ENCODE measurements at places on chromosomes 1 and 21.

DNA sequence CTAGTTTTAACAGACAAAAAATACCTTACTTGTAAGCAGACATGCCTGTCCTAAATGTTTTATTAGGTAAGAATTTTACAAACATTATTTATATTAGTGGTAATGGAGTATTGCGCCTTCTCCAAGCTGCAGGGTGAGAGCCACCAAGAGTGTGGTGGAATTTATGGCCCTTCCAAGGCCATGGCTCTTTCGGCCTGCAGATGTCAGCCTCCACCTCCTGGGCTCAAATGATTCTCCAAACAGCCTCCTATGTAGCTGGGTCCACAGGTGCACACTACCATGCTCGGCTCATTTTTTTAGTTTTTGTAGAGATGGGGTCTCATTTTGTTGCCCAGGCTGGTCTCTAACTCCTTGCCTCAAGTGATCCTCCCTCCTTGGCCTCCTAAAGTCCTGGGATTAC, 56.3 kb downstream of the ITGB3BP start:
- no peak for DNase-seq

DNA sequence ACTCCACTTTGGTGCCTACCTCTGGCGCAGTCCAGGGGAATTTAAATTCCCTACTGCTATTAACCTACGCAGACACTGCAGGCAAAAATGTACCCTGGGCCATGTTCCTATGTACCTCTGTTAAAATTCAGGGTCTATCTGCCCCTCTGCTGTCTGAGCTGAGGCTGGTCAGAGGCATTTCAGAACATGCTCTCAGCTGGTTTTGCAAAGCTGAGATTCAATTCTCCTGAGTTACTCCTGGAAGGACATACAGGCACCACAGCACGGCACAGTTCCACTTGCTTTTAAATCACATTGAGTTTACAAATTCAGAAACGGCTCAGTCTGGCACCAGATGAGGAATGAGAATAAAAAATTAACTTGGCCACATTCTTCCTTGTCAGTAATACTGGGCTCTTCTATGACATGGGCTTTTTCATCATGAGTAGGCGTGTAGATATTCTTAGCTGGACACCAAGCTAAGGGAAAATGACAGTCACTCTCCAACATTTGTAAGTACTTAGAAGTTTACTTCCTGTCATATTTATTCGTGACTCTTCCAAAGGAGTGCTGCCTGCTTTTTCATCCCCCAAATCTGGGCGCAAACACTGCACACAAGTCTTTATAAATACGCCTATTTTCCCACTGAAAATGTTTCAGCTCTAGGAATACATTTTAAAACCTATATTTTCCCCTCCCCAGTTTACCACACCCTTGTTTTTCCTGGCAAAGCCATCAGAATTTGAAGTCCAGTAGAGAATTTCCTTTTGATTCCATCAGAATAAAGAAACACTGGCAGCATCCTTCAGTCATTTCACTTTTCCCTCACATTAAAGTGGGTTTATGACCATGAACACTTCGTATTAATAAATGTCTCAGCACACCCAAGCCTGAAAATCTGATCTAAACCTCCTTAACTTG, 1.9 kb downstream of the C1orf198 start:
- no peak for DNase-seq

DNA sequence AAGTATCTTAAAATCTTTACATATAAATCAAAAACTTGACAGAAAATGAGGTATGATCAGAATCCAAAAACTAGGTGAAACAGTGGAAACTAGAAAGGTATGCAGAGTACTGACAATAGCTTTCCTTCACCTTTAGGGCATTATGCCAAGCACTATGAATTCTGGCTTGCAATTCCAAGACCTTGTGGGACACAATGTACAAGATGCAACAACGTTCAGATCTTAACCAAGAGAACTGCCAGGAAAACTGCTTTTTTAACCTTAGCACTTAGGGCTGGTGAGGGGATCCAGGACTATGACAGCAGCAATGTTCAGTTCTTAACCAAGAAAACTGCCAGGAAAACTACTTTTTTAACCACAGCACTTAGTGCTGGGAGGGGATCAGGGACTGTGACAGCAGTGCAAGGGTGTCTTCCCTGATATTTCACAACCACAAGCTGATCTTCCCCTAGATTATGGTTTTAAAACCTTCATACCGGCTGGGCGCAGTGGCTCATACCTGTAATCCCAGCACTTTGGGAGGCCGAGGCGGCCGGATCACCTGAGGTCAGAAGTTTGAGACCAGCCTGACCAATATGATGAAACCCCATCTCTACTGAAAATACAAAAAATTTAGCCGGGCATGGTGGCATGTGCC, 22.3 kb downstream of the FOXJ3 start:
- no peak for DNase-seq

DNA sequence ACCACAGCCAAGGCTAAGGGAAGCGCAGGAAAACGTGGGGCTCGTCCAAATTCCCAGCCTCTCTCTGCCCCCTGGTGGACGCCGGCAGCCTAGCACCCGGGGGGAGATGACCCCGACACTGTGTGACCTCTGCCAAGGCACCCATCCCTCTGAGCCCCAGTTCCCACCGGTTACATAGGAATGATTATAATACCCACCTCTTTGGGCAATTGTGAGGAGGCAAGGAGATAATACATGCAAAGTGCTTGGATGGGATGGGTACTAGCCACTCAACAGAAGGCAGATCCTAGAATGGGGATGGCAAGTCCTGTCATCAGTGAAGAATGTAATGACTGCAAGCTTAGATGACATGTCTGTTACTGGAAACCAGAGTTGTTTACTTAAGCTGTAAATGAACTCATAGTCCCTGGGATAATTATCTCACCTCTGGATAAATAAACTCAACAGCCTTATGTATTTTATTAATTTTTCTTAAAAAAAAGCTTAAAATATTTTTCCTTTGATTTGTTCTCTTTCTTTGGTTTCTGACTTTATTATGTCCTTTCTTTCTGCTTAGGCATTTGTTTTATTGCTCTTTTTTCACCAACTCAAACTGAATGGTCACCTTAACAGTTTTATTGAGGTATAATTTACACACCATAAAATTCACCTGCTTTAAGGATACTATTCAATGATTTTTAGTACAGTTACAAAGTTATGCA, 11.3 kb upstream of the BMP8B start:
- no peak for DNase-seq

DNA sequence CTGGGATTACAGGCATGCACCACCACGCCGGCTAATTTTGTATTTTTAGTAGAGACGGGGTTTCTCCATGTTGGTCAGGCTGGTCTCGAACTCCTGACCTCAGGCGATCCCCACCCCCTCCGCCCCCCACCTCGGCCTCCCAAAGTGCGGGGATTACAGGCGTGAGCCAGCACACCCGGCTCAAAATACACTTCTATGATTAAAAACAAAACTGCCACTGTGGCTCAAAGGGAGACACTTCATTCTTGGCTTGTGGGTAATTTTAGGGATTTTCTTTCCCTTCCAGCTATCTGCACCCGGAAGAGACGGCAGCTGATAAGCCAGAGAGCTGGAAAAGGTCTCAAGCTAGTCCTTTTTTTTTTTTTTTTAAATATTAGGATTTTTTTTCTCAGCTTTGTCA, 24.5 kb downstream of the TMPRSS2 start:
- DNase-seq = no peak

GRCh38 chr1:222786121-222786520, 28.7 kb upstream of the DISP1 start:
- DNase-seq = no peak

GRCh38 chr1:115677182-115677555, 35.4 kb downstream of the VANGL1 start:
- DNase-seq = no peak

GRCh38 chr1:198636391-198636790, 2.4 kb upstream of the PTPRC start:
- no peak for DNase-seq

GRCh38 chr1:182484531-182485257, 34.7 kb downstream of the RGSL1 start:
- DNase-seq = no peak

DNA sequence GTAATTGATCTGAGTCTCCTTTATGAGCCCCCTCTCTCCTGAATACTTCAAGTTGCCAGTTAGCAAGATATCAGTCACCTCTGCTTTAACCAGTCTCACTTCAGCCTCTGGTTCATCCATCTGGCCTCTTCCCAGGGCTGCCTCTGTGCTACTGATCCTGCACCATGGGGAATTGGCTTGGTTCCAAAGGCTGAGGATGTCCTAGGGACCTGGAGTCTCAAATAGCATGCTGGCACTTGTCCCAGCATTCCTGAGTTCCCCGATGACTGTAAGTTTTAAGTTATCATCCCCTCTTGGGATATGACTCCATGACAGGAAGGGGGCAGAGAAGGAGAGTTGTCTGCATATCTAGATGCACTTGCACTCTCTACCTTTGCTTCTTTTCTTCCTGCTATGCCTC, 252.0 kb downstream of the PTBP2 start:
- DNase-seq = no peak

DNA sequence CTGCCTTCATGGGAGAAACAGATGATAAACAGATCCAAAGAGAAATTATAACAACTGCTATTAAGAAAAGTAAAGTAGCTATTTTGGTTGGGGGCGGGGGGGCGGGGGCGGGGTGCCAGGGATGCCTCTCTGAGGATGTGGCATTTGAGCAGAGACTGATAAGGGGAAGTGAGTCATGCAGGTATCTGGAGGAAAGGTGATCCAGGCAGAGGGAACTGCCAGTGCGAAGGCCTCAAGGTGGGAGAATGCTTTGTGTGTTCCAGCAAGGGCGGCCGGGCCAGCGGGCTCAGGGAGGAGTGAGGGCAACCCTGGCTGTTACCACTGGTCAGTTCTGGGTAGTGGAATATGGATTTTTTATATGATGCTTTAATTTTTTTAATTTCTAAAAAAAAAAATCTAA, 7.0 kb upstream of the TNFRSF1B start:
- DNase-seq = no peak

DNA sequence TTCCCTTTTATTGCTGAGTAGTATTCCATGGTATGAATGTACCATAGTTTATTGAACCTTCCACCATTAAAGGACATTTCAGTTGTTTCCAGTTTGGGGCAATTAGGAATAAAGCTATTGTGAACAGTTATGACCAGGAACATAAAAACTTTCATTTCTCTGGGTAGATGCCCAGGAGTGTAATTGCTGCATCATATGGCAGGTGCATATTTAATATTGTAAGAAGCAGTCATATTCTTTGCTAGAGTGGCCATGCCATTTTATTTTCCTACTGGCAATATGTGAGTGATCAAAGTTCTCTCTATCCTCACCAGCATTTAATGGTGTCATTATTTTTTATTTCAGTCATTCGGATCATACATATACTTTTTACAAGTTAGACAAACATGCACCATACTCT, 23.9 kb upstream of the H3-3A start:
- no peak for DNase-seq

DNA sequence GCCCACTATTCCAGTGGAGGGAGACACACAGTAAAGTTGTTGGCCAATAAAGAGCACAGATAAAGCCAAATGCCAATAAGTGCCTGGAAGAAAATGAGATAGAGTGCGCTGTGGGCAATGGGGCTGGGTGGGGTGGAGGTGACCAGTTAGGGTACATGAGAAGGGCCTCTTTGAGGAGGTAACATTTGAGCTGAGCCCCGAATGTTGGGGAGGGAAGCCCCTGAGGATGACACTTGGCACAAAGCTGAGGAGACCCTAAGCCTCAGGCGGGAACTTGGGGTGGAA, 979 bp downstream of the S100A9 start:
- no peak for DNase-seq

GRCh38 chr1:244918421-244919319, 54.3 kb upstream of the HNRNPU start:
- DNase-seq = no peak

DNA sequence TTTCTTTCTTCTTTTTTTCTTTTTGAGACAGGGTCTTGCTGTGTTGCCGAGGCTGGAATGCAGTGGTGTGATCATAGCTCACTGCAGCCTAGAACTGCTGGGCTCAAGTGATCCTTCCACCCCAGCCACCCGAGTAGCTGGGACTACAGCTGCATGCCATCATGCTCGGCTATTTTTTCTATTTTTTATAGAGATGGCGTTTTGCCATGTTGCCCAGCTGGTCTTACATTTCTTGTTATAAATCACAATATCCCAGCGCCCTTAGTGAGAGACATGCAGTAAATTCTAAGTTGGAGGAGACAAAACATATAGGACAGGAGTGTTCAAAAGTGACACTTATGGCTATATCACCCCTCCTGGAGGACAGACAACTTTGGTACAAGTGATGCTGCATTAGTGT, 31.3 kb upstream of the ACTN2 start:
- no peak for DNase-seq

GRCh38 chr1:181180407-181181031, 92.0 kb downstream of the IER5 start:
- DNase-seq = no peak

DNA sequence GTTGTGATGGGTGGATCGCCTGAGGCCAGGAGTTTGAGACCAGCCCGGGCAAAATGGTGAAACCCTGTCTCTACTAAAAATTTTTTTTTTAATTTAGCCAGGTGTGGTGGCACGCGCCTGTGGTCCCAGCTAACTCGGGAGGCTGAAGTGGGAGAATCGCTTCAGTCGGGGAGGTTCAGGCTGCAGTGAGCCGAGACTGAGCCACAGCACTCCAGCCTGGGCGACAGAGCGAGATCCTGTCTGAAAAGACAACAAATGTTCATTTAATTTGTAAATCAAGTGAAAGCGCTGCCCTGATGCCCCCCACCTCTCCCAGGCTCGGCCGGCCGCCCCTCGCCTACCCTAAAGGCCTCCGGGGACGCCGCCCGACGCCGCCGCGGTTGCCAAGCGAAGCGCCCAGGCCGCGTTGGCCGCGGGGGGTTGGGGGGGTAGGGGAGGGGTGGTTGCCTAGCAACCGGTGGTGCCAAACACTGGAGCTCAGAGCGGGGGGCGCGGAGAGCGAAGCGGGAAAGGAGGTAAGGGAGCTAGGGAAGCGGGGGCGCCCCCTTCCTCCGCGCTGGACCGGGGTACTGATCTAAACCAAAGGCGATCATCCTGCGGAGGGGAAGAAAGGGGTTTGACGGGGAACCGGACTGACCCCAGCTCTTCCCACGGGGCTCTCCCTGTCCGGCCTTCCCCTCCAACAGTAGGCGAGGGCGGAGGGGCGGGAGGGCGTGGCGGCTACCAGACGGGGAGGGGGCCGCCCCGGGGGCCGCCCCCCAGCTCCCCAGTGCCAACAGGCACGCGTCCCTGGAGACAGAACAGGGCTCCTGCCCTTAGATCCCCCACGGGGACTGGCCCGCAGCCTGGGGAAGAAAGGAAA, at the start of gene TEKT2:
Gene TEKT2, plus strand, starts transcription at position 460 of the 862 bp plus-strand sequence. CDS start 828 bp downstream, outside the sequence.
- no peak for DNase-seq

DNA sequence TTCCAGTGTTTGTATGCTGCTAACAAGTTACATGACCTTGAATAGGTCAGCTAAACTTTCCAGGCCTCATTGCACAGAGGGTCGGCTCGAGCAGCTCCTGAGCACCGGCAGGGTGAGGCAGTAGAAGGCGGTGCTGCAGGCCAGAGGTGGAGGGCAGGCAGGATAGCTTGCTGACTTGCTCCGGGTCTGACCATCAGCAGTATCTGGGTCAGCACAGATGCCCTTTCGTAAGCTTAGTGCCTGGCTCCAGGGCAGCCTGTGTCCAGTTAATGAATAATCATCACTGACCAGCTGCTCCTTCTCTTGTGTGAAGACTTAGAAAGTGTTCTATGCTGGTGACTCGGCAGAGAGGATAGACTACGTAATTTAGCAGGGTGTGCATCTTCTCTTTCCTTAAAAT, 6.9 kb downstream of the MAPKAPK2 start:
- no peak for DNase-seq

- no peak for DNase-seq
Measured at GRCh38 chr1:14677292-14677971, 78.9 kb downstream of the KAZN start.

All from esophagus squamous epithelium (tissue), 5 donors.